ENCODE measurements at places on chromosomes 13 and 19.

DNA sequence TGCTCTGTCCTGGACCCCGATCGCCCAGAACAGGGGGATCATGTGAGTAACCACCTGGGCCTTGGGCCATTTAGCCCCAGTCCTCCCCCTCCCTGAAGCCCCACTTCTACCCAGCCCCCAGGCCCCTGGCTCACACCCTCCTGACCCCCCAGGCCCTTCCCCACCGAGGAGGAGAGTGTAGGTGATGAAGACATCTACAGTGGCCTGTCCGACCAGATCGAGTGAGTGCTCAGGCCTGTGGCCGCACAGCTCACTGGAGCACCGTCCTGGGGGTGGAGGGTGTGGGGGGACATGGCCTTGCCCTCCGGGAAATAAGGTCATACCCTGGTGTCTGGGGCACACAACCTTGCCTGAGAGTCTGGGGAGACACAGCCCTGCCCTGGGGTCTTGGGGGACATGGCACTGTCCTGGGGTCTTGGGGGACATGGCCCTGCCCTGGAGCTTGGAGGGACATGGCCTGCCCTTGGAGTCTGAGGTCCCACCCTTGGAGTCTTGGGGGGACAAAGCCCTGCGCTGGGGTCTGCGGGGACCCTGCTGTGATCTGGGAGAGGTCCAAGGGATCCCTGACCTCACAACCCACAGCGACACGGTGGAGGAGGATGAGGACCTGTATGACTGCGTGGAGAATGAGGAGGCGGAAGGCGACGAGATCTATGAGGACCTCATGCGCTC, 49.3 kb downstream of the VAV1 start:
- no peak for DNase-seq

DNA sequence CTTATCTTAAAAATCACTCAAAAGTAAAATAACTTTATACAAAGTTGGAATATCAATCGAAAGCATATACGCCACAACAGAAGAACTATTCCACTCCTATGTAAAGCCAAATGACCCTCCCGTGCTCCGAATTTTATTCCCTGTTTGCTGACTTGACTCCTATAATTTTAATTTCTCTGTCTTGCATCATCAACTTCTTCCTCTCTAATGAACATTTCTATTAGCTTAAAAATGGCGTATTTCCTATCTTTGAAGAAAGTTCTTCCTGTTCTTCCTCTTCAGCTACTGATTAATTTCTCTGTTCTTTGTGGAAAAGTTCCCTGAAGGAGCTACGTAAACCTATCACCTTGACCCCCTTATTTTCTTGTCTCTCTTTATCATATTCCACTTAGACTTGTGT, 389.3 kb downstream of the LMO7 start:
- no peak for DNase-seq

- DNase-seq: no peak
These were observed 29.3 kb downstream of the SERP2 start for GRCh38 chr13:44402899-44403445.

DNA sequence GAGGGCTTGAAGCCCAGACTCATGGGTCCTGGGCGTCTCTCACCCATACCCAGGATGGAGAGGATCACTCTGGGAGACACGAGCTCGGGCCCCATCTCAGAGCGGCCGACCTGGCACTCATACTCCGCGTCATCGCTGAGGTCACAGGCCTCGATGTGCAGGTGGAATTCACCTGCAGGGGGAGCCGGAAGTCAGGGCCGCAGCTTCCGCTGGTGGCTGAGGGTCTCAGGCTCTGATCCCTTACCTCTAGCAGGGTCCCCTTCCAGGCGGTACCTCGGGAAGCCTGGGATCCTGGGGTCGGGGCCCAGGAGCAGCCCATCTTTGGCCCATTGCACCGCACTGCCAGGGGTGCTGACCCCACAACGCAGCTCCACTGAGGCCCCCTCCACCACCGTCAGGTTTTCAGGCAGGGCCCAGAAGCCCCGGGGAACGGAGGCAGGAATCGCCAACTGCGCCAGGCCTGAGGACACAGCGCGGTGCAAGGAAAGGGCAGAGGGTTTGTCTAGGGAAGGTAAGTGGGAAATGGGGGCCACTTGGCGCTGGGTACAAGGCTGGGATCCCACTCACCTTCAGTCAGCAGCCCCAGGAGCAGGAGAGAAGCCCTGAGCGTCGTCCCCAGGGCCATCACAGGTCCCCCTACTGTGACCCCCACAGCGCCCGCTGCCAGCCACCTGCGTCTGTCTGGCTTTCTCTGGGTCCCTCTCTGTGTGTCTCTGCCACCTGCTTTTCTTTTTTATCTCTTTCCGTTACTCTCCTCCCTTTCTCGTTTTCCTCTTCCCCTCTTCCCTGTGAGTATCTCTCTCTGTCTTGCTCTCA, 883 bp downstream of the NPHS1 start:
- DNase-seq: no peak

DNA sequence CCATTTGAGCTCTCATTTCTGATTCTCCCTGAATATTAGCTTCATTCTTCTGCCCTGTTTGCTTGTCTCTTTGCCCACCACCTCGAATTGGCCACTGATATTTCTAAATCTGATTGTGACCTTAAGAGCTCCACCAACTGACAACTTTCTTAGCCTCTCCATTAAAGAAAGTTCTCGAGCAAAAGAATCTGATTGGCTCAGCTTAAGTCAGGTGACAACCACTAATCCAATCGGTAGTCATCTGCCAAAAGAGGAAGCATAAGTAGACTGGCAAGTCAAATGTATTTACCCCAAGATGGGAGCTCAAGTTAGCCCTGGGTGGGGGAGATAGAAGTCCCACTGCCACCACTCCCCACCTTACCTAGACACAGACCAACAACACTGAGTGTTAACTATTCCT, 41.5 kb downstream of the NOTCH3 start:
- DNase-seq: no peak

GRCh38 chr13:108227651-108228272, 9.6 kb downstream of the ABHD13 start:
- peak; percentile 15 for DNase-seq

GRCh38 chr13:107834717-107835116, 380.6 kb downstream of the LIG4 start:
- DNase-seq: no peak

- DNase-seq: no peak
These were observed 11.7 kb upstream of the TMEM255B start for GRCh38 chr13:113747291-113747833.

DNA sequence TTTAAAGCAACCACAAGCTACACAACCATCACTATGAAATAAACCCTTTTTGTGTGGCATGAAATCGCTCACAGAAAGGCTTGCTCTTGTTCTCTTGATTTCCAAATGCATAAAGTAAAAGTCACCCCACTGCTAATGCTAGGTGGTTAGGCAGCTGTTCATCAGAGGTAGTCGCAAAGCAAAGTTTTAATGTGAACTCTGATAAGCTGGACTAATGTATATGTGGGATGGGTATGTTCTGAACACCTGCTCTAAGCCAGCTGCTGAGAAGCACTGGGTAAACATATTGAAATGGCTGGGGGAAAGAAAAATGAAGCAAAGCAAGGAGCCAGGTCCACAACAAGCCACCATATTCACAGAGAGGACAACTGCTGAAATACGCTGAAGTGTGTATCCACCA, 142.3 kb downstream of the KLF12 start:
- peak; percentile 81 for DNase-seq

GRCh38 chr13:25662516-25662915, 290.7 kb downstream of the ATP8A2 start:
- DNase-seq: no peak

- DNase-seq: no peak
These were observed 250.0 kb downstream of the DNAJC15 start for GRCh38 chr13:43273362-43273761.

- DNase-seq: no peak
These were observed 6.0 kb upstream of the ZNF614 start for GRCh38 chr19:52034051-52034728.

GRCh38 chr13:111409413-111409812, 89.0 kb downstream of the TEX29 start:
- no peak for DNase-seq

DNA sequence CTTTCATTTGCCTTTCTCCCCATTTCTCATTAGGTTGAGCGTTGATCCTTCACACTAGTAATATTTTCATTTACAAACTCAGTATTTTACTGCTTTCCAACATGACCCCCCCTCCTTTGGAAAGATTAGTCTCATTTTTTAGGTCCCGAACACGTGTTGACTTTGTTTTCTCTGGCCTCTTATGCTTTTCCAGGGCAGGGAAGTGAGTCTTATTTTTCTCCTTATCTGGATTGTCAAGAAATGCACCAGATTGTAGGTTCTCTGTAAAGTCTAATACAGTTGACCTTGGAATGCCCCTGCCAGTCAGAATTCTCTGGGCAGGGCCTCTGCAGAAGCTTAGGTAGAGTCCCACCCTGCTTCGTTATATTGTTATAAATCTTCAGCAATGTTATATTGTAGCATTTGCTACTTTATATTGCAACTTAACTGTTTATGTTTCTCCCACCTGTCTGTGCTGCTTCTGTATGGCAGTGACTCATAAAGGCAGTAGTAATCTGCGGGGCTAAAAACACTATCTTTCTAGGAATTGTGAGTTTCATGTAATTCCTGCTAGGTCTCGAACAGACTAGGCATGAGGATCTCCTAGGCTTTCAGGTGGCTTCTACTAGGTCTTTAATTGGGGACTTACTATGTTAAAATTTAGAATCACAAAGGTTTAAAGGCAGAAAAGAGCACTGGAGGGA, 2.0 kb downstream of the TDRD3 start:
- DNase-seq: no peak

- DNase-seq: no peak
These were observed 209.1 kb upstream of the STARD13 start for GRCh38 chr13:33494596-33495204.

DNA sequence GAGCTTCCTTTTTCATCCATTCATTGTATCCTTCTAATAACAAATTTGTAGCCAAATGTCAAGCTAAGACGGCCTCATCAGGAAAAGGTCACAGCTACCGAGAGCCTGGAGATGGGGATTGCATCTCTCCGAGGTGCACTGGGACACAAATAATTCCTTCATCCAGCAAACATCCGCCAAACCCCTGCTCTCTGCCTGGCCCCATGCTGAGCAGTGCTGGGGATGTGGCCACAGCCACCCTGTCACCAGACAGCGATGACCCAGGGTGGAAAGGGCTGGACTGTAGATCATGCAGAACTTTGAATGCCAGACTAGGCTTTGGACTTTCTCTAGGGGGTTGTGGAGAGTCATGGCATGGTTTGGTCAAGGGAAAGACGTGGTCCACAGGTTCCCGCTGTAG, 1.9 kb downstream of the TOMM40 start:
- no peak for DNase-seq

DNA sequence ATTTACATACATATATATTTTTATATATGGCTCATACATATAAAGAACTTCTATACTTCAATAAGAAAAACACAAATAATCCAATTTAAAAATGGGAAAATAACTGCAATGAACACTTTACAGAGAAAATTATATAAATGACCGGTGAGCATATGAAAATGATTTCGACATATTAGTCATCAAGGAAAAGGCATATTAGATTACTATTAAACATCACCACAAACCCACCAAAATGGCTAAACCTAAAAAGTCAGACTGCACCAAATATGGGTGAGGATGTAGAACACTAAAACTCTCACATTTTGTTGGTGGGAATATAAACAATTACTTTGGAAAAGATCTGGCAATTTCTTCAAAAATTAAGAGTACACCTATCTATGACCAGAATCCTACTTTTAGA, 316.2 kb downstream of the ENOX1 start:
- DNase-seq: no peak

- no peak for DNase-seq
These were observed 135.6 kb downstream of the PRR20E start for GRCh38 chr13:57302604-57303003.

DNA sequence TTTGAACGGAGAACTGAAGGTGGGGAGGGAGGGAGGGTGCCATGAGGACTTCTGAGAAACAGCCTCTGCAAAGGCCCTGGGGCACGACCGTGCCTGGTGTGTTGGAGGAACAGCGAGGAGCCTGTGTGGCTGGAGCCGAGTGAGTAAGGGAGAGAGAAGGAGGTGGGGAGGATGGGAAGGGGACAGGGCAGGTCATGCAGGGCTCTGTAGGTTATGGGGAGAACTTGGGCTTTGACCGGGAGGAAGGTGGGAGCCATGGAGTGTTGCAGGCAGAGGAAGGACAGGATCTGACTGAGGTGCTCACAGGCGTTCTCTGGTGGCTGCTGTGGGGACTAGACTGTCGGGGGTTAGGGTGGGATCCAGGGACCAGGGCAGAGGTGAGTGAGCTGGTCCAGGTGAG, 6.7 kb downstream of the MPND start:
- DNase-seq: no peak

DNA sequence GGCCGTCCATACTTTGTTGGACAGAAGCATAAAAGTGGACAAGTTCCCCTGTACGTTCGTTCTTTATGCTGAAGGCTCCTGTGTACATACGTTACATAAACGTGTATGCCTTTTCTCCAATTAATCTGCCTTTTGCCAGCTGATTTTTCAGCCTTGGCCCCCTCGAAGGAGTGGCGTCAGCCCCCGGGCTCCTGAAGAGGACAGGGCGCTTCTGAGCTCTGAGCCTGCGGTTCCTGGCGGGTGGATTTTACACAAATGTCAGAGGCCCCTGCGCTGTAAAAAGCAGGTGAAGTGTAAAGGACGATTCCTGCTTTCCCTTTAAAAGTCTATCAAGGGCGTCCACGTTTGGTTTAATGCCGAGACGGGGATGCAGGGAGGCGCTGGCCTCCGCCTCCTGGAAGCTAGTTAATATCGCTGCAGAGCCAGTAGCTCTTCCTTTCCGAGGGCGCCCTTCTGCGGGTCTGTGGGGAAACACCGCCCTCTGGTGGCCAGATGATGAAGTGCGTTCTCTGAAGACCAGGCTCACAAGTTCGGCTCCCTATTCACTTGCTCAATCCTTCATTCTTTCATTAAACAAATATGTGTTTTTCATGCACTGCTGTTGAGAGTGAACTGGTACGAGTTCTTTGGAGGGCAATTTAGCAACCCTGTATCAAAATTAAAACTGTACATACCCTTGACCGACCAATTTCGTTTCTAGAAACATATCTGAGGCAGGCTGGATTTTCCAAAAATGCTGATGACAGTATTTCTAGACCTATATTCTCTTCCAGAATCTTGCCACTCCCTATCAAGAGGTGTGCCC, 62.0 kb downstream of the GPR12 start:
- DNase-seq: peak; percentile 62

- DNase-seq: no peak
These were observed 21.9 kb upstream of the SLC35E1 start for GRCh38 chr19:16594131-16594586.

DNA sequence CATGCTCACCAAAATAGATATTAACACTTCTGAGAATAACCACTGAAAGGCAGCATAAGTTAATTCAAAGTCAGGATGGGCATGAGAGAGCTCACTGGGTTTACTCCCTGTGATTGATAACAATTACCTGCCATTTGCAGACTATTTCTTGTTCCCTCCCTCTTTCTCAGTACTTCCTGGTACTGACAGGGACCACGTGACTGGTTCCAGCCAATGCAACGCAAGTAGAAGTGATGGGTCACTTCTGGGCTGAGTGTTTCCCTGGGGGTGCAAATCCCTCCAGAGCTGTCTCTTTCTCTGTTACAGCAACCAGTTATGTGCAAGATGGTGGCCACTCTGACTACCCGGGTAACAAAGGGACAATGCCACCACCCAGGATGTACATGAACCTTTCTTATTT, 118.8 kb downstream of the EFNB2 start:
- DNase-seq: no peak

- no peak for DNase-seq
These were observed 7.6 kb upstream of the HMG20B start for GRCh38 chr19:3565139-3565538.

All from SHP77 treated with DMSO at 0.1 percent for 48 hours (cell line).